Thyroid gland (tissue), 4 donors: ENCODE measurements at places on chromosomes 3 and 15. TPM values are rescaled to one million over a fixed set of nuclear protein-coding genes. Genes with fewer than 3 reads are reported as not detected.

DUOX2 gene
- 84.0 TPM for total RNA-seq

FILIP1L gene
- total RNA-seq = 17.7 TPM

TGM4 gene
- not detected for total RNA-seq

DNA sequence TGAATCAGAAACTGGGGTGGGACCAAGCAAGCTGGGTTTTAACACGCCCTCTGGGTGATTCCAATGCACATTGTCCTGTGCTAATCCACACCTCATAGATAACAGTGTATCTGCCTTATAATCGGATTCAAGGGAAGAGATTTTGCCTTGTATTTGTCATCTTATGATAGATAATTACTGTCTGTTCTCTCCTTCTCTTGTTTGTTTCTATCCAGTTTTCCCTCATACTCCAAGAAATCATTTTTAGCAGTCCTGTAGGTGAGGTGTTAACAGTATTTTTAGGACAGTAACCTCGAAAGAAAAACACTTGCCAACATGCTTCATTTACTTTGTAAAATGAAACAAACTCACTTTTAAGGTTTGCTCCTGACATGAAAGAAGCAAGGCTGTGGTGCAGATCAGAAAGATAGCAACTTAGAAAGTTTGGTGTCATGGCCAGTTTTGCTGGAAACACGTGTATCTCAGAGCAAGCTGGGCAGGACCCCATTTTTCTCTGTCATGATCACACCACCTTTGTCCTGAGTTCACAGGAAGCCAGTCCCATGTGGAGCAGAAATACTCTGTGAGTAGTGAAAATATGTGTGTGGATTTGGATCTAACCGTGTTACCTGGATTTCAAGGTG lies 72.6 kb downstream of the TRAK1 start:
- DNase-seq = no peak
- H3K36me3 ChIP-seq = no peaks in the 10 kb centered on the region
- peaks cover 36% of the 10 kb centered on the region for H3K4me1 ChIP-seq
- no peaks in the 10 kb centered on the region for H3K27me3 ChIP-seq
- no peak overlapping the region for H3K4me3 ChIP-seq

DNA sequence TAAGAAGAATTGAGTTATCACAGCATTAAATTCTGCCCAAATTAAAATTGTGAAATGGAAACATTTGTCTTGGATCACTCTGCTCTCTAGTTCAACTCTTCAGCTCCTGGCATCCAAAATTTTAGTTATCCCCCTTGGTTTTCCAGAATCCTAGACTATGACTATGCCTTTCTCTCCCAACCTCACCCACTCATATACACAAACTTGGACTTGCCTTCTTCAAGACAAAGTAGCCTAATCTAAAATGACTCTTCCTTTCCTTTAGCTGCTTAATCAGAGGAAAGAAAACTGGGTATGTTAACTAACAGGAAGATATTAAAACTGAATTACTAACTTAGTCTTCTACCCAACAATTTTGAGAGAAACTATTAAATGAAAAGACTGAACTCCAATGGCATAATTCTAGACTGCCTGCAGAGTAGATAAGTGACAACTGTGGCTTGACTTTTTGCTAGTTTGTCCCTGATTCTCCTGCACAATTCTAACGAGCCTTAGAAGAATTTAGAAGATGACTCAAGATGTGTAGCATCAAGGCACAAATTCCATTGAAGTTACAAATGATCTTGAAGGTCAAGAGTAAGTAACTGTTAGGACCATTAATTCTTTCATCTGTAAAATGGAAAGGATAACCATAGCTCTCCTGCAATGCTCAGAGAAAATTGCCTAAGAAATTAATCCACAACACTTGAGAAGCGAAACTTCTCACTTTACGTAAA lies 5.2 kb upstream of the GOLIM4 start:
- H3K27ac ChIP-seq = no peak overlapping the region
- H3K4me1 ChIP-seq = no peaks in the 10 kb centered on the region
- H3K27me3 ChIP-seq = no peaks in the 10 kb centered on the region

DNA sequence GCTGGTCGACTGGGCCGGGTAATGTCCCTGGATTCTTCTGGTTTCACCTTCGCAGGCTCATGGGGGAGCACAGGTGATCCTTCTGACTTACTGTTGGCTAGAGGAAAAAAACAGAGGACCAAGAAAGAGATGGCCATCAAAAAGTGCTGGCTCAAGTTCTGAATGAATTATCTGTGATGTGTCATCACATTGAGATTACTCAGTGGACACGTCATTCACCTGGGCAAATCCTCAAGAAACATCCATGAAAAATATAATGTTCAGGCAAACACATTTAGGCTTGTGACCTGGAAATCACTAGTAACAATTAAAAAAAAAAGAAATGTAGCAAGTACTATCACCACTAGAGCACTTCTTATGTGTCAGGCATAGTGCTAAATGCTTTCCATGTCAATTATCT lies 81.5 kb upstream of the SLC2A2 start:
- H3K4me3 ChIP-seq = no peak overlapping the region
- no peaks in the 10 kb centered on the region for H3K27me3 ChIP-seq
- H3K4me1 ChIP-seq = no peaks in the 10 kb centered on the region
- H3K36me3 ChIP-seq = peaks cover 11% of the 10 kb centered on the region
